Mesothelial cell of epicardium (in vitro differentiated cells): ENCODE measurements at places on chromosomes 6 and 20.

- DNase-seq: no peak
Observed at GRCh38 chr20:49832632-49833327, 20.2 kb downstream of the SLC9A8 start.

- no peak for DNase-seq
Observed at GRCh38 chr6:168555618-168556273, 114.8 kb downstream of the SMOC2 start.

DNA sequence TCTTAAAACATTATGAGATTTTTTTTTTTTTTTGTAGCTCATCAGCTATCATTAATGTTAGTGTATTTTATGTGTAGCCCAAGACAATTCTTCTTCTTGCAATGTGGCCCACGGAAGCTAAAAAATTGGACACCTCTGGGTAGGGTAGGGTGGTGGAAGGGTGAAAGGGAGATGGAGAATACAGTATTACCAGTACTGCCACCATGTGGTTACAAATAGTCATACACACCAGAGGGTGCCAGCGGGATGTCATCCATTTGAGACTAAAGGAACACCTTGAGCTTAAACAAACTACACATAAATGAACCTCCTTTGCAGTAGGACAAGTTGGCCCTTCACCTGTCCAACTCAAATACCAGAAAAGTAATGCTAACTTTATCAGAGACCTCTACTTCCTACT is 601.9 kb downstream of the HTR1B start:
- no peak for DNase-seq

DNA sequence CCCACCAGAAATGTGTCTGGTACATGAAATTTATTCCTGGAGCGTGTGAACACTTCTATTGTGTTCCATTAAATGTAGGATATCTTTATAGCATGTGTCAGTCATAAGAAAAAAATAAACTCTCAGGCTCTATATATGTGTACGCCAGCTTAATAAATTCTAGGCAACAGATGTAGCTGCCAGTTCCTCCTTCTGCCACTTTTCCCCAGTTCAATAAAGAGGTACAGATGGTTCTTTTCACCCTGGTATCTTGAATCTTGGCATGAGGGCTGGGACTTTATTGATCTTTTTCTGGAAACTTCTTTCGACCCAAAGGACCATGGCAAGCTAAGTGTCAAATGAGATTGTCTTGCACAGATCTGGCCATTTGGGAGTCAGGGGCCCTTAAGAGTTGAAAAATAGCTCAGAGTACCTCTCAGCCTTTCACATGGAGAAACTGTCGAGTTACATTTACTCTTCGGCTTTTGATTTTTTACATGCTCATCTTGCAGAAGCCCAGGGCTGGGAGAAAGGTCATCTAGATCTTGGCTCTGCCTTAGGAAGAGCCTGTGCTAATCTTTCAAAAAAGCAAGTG is 240.9 kb downstream of the DOK5 start:
- no peak for DNase-seq

- no peak for DNase-seq
Observed at GRCh38 chr6:91341473-91341872, 754.6 kb upstream of the MAP3K7 start.

- DNase-seq: no peak
Observed at GRCh38 chr6:109738667-109739066, 47.6 kb downstream of the FIG4 start.

DNA sequence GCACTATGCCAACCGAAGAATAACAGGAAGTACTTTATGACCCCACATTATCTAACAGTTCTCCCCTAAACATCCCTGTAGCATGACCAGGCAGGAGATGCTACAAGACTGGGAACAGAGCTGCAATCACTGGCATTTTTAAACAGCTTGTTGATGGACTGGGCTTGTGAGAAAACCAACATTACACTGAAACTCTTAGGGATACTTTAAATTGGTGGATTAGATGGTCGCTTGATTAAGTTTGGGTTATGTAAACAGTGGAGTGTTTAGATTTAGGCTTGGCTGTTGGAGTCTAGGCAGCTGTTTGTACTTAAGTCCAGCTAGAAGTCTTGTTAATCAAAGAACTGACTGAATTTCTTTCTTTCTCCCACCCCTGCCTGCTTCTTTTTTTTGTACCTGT is 234.1 kb upstream of the BMP2 start:
- no peak for DNase-seq

- no peak for DNase-seq
Observed at GRCh38 chr6:73929405-73929804, 233.4 kb downstream of the CD109 start.

GRCh38 chr6:39688494-39688893 is 36.7 kb downstream of the KIF6 start:
- DNase-seq: no peak

GRCh38 chr6:109788687-109789086 is 97.6 kb downstream of the FIG4 start:
- DNase-seq: no peak

- no peak for DNase-seq
Observed at GRCh38 chr6:97805596-97805995, 522.6 kb upstream of the MMS22L start.

GRCh38 chr6:158053377-158054313 is 72.0 kb downstream of the SYNJ2 start:
- no peak for DNase-seq

DNA sequence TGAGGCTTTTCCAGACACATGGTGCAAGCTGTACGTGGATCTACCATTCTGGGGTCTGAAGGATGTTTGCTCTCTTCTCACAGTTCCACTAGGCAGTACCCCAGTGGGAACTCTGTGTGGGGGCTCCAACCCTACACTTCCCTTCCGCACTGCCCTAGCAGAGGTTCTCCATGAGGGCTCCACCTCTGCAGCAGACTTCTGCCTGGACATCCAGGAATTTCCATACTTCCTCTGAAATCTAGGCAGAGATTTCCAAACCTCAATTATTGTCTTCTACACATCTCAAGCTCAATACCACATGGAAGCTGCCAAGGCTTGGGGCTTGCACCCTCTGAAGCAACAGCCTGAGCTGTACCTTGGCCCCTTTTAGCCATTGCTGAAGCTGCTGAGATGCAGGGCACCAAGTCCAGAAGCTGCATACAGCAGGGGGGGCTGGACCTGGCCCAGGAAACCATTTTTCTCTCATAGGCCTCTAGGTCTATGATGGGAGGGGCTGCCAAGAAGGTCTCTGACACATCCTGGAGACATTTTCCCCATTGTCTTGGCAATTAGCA is 11.6 kb downstream of the PDSS2 start:
- DNase-seq: no peak

DNA sequence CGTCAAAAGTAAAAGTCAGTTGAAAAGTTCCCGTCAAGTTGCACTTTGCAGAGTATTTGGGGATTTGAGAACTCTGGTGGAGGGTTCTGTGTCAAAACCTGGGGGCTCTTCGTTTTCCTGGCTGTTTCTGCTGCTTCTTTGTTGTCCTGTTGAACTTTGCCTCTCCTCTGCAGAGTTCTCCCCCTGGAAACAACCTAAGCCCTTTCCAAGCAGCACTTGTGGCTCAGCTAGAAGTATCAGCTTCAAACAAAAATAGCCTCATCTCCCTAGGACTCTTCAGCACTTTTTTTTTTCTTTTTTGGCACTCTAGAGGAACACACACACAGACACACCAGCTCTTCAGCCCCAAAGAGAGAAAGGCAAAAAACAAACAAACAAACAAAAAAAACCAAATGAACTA is at the start of gene TRDN:
Gene TRDN (minus strand): TSS at position 169 of the 400 bp plus-strand sequence. CDS start 175 bp downstream, outside the sequence.
- no peak for DNase-seq

GRCh38 chr20:50561379-50562078 is 51.3 kb downstream of the PTPN1 start:
- peak; percentile 46 for DNase-seq

DNA sequence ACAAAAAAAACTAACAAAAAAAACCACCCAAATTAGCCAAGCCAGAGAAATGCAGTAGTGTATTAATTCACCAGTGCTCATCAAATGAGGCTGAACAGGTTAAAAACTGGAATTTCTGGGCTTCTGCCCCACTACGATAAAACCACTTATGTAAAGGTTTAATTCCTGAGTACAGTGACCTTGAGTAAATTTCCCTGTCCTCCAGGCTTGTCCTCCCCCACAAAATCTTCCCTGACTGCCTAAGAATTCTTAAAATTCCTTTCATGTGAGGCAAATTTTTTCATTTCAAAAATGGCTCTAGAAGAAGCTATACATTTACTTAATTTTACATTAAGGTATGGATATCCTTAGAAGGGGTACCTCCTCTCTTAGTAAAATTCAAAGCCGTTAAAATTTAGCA is 80.1 kb upstream of the ID4 start:
- no peak for DNase-seq

DNA sequence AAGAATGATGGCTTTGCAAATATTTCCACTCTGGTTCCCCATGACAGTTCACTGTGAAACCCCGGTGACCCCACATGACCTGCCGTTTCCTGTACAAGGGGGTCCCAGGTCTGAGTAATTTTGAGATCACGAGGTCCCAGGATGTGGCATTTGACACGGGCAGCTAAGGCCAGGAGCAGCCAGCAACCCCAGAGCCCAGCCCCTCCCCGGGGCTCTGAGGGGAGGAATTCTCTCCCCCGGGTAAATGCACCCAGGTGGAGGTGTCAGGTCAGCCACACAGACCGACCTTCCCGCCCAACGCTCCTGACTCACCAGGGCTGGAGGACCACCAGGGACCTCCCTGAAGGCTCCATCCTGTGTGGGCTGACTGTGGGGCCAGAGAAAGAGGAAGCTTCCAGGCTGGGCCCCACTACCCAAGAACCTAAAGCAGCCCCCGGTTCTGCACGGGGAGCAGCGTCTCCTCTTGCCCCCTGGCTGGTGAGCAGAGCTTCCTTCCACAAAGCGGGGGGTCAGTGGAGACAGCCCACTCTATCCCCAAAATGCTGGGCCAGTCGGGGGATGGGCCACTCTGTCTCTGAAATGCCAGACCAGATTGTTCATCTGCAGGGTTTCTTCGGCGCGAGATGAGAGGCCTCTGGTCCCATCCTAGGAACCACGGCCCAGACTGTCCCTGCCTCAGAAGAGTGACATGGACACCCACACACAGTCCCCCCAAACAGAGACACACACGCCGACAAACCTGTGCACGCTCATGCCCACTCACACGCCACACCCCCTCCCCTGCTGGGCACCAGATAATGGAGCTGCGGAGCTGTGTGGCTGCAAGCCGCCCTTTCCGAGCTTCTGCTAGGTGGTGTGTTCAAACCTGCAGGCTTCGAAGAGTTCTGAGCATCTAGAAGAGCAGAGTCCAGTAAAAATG is 23.4 kb upstream of the SLCO4A1 start:
- no peak for DNase-seq

DNA sequence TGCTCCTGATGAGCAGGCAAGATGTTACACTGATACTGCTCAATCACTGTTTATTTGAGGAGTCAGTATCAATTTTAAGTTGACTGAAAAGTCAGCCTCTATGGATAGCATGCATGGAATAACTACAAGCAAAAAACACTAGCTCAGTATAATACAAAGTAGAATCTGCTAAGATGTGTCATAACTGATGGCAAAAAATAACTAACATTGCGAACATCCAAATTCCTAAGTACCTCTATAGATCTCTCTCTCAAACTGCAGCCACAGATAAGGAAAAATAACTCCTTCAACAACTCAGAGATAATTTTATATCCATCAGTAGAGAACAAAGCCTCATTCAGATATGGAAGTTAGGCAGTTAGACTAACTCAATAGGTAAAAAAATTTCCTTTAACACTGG is 16.3 kb downstream of the HDAC2 start:
- no peak for DNase-seq

GRCh38 chr6:110563711-110564110 is 87.3 kb upstream of the SLC22A16 start:
- no peak for DNase-seq

DNA sequence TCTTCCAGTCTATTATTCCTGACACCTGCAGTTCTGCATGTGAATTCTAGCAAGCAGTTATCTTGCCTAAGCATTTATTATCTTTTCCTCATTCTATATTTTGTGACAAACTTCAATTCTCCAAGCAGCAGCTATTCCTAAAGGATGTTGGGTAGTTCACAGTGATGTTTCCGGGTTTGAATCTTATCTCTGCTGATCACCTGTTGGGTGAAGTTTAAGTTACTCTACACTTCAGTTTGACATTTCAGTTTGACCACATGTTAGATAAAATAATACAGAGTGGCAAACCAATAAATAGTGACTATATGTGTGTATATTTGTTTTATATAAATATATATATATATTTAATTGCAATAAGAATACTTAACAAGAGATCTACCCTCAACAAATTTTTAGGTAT is 168.6 kb downstream of the ADGRG6 start:
- no peak for DNase-seq

- DNase-seq: no peak
Observed at GRCh38 chr6:152057832-152058498, 250.5 kb downstream of the ESR1 start.

- no peak for DNase-seq
Observed at GRCh38 chr20:4457566-4458543, 263.9 kb upstream of the PRND start.

DNA sequence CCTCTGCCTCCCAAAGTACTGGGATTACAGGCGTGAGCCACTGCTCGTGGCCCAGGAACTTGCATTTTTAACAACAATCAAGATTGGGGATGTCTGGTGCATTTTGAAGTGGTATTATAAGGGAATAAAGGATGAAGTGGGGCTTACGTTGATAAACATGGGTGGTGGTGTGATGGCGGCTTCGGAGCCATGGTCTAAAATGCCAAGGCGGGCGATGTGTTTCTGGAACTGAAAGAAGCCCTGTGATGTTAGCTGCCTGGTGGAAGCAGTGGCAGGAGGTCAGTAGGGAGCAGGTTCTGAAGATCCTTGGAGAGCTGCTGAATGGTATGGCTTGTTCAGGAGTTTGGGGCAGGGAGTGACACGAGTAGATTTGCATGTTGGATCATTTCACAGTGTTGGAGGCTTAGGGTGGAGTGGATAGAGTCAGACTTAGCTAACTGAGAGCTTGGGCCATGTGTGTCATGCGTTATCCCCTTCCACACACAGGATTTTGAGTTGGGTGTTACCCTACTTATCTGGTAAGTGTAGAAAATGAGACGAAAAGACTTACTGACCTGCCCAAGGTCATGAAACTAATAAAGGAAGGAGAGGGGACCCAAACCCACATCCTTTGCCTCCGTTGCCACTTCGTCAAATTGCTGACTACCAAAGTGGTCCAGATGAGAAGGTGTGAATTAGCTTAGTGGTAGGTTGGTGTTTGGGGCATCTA is 1.5 kb downstream of the NELFCD start:
- DNase-seq: no peak

DNA sequence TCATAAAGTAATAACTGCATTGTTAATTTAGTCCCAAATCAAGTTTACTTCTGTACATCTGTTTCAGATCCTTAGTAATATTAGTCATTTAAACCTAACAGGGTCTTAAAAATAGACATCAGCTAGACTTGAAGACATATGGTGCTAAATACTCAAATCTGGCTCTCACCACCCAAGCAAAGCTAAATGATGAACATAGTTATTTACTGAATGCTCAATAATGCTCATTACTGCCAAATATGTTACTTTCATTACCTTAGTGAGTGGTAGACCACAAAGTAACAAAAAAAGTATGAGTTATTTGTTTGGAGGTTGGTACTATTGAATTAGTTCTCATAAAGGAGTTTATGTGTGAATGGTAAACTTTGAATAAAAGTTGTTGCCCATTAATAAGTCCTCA is 502.1 kb downstream of the PKHD1 start:
- no peak for DNase-seq
